ENCODE measurements at places on chromosomes 13 and 19. TPM values are rescaled to one million over a fixed set of nuclear protein-coding genes. Genes with fewer than 3 reads are reported as not detected.

IZUMO4 gene
- 0.81 TPM for total RNA-seq

GPR180 gene
- total RNA-seq: 17.2 TPM

ONECUT3 gene
- total RNA-seq: not detected

GRIN3B gene
- total RNA-seq: 0.97 TPM
